ENCODE measurements at places on chromosomes 13 and 19.

- peak; percentile 28 for DNase-seq
Measured at GRCh38 chr19:18349524-18350128, 9.2 kb downstream of the PGPEP1 start.

GRCh38 chr13:105908586-105908985, 626.9 kb downstream of the EFNB2 start:
- no peak for DNase-seq

- DNase-seq = peak; percentile 59
Measured at GRCh38 chr19:44753932-44754749, 5.6 kb downstream of the BCL3 start.

DNA sequence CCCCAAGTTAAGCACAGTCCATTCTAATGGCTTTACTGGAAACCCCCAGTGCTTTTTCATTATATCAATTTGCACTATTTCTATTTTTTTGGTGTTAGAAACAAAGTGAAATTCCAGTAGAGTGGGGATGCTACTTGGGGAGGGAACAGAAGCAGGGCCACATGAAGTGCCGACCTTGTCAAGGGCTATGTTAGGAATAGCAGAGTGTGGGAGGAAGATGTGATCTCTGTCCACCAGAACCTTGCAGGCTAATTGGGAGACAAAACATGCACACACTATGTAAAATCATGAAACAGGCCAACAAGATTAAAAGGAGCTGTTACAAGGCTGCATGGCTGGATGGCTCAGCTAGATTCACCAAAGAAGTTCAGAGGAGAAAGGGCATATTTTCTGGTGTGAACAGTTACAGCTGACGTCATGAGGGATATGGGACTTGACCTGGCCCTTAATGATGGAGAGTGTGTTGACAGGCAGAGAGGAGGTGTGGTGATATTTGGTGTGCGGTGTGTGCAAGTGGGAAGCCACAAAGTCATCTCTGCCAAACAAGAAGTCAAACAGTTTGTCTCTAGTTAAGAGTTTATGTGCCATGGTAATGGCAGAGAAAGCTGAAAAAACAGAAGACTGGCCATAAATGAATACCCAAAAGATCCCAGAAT, 318.4 kb upstream of the MAB21L1 start:
- DNase-seq = no peak

DNA sequence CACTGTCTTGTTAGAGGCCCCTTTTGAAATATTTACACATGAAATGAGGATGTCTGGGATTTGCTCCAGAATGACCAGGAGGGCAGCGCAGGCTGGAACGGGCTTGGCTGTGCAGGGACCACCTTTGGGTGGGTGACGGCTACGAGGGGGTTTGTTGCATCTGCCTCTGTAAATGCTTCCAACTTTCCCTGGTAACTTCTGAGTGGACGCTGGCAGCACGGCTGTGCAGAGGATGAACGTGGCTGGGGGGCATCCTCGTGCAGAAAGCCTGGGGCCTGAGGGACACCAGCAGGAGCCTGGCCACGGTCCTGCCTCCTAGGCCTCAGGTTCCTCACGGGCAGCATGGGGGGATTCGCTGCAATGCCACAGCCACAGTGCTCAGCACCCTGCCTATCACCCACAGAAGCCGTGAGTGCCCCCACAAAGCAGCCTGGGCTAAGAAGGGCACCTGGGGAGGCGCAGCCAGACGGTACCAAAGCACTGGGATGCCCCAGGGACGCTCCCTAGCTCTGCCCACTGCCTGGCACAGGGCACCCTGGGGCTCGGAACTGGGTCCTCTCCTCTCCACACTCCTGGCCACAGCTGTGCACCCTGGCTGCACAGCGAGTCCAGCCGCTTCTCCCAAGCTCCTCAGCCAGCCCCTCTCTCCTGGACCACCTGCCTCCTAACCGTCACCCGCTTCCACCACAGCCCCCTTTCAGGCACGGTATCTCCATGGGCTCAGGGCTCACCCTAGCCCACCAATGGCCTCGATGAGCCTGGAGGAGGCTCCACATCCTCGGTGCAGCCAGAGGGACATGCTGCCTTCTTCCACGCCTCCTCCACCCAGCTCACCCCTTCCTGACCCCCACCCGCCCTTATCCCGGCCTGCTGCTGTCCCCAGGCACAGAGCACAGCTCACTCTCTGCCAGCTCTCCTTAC, 44.5 kb downstream of the MLLT1 start:
- DNase-seq = no peak

- peak; percentile 46 for DNase-seq
Measured at GRCh38 chr19:40803857-40804782, 5.1 kb downstream of the EGLN2 start.

GRCh38 chr13:76708138-76708688, 178.0 kb downstream of the KCTD12 start:
- no peak for DNase-seq

- no peak for DNase-seq
Measured at GRCh38 chr13:51518827-51519226, 65.4 kb upstream of the WDFY2 start.

- no peak for DNase-seq
Measured at GRCh38 chr13:110524541-110525257, 36.8 kb downstream of the RAB20 start.

- DNase-seq = no peak
Measured at GRCh38 chr13:79160818-79161217, 245.2 kb downstream of the RBM26 start.

DNA sequence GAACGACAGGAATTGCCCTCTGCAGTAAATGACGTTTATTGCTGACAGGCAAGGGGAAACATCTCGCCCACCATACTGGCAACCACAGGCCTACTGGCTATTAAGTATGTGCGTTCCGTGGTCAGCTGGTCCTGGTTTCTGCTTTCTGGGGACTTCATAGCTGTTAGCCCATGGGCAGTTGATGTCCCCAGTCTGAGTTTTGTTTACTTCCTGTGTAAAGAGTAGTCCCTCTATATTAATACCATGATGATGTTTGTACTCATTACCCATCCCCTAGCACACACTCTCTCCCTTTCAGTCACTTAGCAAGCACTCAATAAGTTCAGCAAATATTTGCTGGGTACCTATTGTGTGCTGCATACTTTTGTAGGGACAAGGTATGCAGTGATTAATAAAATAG, 6.5 kb upstream of the MIA start:
- no peak for DNase-seq

DNA sequence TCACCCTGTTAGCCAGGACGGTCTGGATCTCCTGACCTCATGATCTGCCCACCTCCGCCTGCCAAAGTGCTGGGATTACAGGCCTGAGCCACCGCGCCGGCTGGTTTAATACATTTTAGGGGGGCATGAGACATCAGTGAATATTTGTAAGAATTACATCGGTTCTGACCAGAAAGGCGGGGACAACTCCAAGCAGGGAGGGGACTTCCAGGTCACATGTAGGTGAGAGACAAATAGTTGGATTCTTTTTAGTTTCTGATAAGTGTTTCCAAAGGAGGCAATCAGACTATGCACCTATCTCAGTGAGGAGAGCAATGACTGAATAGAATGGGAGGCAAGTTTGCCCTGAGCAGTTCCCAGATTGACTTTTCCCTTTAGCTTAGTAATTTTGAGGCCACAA, 3.7 kb upstream of the ZNF552 start:
- DNase-seq = no peak

- DNase-seq = no peak
Measured at GRCh38 chr19:41296433-41296871, 13.5 kb upstream of the CCDC97 start.

GRCh38 chr13:22536851-22537250, 643.9 kb upstream of the SGCG start:
- no peak for DNase-seq

GRCh38 chr13:87677043-87677495, 5.9 kb downstream of the SLITRK5 start:
- no peak for DNase-seq

- no peak for DNase-seq
Measured at GRCh38 chr13:111620166-111620565, 299.7 kb downstream of the TEX29 start.

- no peak for DNase-seq
Measured at GRCh38 chr13:76622315-76623040, 263.7 kb downstream of the KCTD12 start.

- DNase-seq = no peak
Measured at GRCh38 chr19:45782162-45782691, at the start of gene DMPK. TSS of gene DMPK (minus strand) at chr19:45782490. CDS start at chr19:45782352, 138 bp downstream.

DNA sequence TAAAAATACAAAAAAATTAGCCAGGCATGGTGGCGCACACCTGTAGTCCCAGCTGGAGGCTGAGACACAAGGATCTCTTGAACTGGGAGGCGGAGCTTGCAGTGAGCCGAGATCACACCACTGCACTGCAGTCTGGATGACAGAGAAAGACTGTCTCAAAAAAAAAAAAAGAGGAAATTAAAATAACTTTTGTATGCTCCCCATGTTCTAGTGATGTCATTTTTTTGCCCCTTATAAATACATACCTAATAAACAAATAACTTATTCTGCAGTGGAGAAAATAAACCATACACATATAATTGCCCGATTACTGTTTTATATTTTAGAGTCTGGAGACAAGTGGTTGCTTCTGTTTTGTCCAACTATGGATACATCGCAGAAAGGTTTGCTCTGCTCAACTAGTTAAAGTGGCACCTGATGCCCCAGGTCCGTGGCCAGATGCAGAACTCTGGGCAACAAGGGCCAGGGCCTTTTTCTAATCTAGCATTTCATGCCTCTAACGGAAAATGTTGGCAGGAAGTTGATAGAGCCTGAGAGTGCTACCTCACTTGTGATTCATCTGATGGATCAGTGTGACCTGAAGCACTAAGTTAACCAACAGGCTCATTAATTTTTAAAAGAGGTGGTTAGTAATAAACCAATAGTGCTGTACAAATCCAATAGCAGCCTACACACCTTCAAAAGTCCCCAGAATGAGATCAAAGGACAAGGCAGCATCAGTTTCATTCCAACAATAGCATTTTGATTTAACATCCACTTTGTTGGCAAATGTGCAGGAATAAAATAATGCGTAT, 18.8 kb downstream of the UBE2L5 start:
- no peak for DNase-seq

DNA sequence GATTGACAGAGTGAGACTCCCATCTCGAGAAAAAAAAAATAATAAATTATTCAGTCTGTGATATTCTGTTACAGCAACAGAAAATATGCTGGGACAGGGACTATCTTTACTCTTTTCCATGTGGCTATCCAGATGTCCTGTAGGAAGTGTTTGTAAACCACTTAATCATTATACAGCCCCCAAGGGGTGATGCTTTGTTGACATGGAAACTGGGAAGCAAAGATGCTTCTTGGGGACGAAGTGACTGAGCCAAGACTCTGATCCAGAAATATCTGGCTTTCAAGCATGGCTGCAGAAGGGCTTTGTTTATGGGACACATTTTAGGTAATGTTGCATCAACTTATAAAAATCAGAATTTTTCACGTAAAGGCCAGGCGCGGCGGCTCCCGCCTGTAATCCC, 5.4 kb downstream of the ZNF8 start:
- DNase-seq = no peak

- no peak for DNase-seq
Measured at GRCh38 chr13:73198991-73199411, 140.2 kb downstream of the KLF5 start.

- DNase-seq = no peak
Measured at GRCh38 chr13:78680576-78681350, 21.8 kb upstream of the OBI1 start.

- no peak for DNase-seq
Measured at GRCh38 chr13:23858546-23858945, 30.7 kb downstream of the MIPEP start.

GRCh38 chr13:33845572-33846302, 27.8 kb downstream of the RFC3 start:
- no peak for DNase-seq

DNA sequence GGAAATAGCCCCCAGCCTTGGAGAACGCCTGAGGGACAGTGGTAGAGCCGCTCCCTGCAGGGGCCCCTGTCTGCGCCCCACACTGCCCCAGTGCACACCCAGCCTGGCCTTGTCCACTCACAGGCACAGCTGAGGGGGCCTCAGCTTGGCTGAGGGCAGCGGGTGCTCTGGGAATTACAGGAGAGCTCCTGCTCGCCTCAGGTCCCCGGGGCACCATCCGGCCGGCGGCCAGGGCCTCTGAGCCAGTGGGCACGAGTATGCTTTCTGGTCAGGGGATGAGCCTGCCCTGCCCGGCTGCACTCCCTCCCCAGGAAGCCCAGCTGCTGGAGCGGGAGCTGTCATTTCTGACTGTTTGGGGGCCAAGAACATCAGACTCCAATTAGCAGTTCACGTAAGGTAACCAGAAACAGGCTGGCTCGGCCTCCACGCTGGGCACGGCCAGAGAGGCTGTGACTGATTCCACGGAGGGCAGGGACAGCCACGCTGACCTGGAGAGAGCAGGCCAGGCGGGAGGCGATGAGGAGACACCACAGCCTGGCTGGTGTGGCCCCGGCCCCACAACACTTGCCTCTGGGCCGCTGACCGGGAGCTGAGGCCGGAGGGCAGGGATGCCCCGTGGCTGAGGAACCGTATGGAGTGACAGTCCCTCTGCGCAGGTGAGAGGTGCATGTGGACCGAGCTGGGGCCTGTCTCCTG, 15.4 kb downstream of the CEBPG start:
- no peak for DNase-seq

DNA sequence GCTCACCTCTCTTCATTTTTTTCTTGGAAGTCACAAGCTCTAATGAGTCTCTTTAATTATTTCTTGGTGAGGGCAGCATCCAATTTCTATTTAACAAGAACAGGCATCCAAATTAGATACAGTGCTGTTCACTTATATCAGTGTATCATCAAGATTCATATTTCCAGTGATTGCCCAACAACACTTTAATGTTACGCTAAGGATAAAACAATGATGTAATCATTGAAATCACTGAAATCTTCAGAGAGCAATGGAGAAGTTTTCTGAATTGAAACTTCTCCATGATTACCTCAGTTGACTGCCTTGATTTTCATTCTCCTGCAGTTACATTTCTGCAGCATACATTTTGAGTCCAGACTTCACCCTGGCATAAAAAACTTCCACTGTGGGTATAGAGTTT, 17.1 kb upstream of the LRCH1 start:
- DNase-seq = no peak

DNA sequence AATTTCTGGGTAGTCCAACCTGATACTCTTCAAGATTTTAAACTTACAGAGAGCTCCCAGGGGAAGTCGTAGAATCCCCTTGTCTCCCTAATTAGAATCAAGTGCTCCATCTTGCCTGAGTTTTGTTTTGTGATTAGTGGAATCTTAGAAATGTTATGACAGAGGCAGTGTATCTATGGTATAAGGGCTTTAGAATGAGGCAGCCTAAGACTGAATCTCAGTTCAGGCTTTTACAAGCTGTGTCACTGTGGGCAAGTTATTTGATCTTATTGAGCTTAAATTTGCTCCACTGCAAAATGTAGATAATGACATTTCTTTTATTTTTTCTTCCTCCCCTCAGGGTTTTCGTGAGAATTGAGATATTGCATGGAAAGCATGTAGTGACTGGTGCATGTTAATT, 215.5 kb downstream of the POSTN start:
- DNase-seq = no peak

- DNase-seq = peak; percentile 57
Measured at GRCh38 chr19:42122691-42123607, 9.3 kb downstream of the POU2F2 start.

Data from activated B cell treated with CpG ODN at 0.5 μM for 24 hours (primary cell).